ENCODE measurements at places on chromosomes 1 and 21.

- peak; percentile 30 for DNase-seq
Observed at GRCh38 chr1:14923727-14924452, 229.7 kb upstream of the TMEM51 start.

GRCh38 chr1:204647805-204648153 lies 37.8 kb downstream of the LRRN2 start:
- no peak for DNase-seq

GRCh38 chr1:244665771-244666217 lies 12.9 kb downstream of the DESI2 start:
- DNase-seq = no peak

DNA sequence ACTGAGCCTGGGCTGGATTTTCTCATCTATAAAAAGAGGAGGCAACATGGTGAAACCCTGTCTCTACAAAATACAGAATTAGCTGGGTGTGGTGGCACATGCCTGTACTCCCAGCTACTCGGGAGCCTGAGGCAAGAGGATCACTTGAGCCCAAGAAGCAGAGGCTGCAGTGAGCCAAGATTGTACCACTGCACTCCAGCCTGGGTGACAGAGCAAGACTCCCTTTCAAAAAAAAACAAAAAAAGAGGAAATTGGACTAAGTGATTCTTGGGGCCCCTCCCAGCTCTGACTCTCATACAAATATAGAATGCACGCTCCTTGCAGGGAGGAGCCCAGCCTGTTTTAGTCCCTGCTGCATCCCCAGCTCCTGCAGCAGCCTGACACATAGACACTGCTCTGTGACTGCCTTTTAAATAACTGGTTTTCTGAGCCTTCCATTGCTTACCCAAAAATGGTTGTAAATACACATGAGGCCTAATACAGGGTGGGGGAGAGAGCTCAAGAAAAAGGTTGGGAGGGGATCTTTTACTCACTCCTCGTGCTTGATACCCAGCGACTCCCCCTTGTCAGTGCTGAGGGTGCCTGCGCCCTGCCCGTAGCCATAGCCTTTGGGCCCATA lies 17.2 kb downstream of the CSRP1 start:
- DNase-seq = no peak

DNA sequence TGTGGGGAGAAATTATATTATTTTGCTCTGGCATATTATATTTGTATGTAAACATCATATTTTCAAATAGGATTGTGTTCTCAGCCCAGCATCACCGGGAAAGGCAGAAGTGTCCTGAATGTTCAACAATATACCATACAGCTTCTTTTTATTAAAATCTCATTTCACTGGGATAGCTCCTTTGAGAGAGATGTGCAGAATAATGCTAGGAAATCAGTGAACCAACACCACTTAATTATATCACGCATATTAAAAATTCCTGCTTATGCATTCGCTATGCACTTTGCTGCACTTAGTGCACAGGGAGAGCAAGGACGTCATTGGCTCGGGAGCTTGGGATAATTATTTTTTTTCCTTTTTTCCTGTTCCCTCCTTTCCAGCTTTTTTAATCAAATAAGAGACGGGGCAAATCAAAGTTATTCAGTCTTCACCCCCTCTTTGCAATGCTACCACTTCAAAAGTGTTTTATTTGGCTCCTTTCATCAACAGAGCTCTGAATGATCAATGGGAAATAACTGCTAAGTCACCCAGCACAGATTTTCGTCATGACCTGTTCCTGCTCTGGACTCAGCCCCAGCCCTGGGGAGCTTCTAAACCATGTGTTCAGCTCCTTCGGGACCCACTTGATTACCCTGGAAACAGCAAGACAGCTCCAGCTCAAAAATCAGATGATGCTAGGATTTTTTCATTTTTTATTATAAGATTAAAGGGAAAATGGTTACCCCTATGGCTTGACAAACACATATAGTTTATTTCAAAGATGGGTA lies 165.5 kb upstream of the DUSP10 start:
- DNase-seq = no peak

- DNase-seq = no peak
Observed at GRCh38 chr21:28333578-28334075, 659.0 kb downstream of the LTN1 start.

- no peak for DNase-seq
Observed at GRCh38 chr1:208724079-208724478, 479.9 kb upstream of the PLXNA2 start.

GRCh38 chr1:5343256-5344020 lies 648.8 kb downstream of the NPHP4 start:
- DNase-seq = no peak

- no peak for DNase-seq
Observed at GRCh38 chr1:1163538-1164070, 10.1 kb upstream of the TTLL10 start.

DNA sequence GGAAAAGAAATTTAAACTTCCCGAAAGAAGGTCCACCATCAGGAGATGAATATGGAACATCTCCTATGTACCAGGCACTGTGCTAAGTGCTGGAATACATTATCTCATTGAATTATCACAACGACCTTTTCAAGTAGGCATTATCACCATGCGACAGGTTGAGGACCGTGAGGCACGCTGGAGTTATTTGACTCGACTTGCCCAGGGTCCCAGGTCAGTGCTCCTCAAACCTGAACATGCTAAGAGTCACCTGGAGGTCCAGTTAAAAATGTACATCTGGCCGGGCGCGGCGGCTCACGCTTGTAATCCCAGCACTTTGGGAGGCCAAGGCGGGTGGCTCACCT lies 15.9 kb upstream of the AGTRAP start:
- DNase-seq = no peak

- DNase-seq = no peak
Observed at GRCh38 chr1:4256351-4256750, 356.3 kb upstream of the C1orf174 start.

DNA sequence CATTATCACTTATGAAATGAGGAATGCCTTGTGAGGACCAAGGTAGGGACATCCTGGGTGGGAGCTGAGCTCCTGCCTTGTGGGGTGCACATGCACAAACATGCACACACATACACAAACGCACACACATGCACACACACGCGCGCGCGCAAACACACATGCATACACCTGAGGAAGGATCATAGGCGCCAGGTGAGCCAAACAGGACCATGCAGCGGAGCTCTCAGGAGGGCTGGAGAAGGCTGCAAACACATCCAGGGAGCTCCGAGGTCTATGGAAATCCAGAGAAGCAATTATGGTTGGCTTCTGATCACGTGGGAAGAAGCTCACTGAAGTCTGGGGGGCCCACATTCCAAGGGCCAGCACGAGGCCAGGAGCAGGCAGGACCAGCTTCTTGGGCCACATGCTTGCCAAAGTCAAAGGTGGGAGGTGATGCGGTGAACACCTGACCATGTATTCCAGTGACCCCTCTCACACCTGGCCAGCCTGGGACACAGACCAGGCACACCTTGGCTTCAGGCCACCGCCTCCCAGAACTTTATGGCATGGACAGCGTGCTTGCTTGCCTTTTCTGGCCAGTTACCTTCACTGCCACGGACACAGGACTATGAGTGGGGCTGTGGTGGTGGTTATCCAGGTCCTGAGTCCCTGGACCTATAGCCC lies 13.6 kb downstream of the GPR137B start:
- DNase-seq = no peak

GRCh38 chr1:111347026-111347425 lies 56.4 kb downstream of the CHIA start:
- no peak for DNase-seq

GRCh38 chr1:59025898-59026426 lies 242.1 kb upstream of the JUN start:
- no peak for DNase-seq

DNA sequence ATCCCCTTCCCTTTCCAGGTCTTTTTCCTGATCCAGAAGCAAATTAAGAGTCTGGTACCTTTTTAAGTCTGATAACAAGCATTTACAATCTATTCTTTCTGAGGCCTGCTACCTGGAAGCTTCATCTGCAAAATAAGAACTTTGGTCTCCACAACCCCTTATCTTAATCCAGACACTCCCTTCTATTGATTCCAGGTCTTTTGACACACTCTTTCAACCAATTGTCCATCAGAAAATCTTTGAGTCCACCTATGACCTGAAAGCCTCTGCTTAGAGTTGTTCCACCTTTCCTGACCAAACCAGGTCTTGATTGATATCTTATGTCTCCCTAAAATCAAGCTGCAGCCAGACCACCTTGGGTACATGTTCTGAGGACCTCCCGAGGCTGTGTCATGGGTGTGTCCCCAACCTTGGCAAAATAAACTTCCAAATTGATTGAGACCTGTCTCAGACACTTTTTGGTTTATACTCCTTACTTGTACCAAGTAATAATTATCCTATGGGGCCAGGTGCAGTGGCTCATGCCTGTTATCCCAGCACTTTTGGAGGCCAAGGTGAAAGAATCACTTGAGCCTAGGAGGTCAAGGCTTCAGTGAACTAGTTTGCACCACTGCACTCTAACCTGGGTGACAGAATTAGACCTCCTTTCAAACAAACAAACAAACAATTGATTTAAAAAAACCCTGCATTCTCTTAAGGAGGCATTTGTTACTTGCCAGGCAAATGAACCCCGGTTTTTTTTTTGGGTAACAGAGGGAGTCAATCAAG lies 126.1 kb downstream of the MAP3K21 start:
- no peak for DNase-seq

- DNase-seq = no peak
Observed at GRCh38 chr1:246324711-246325110, 182.4 kb downstream of the SMYD3 start.

DNA sequence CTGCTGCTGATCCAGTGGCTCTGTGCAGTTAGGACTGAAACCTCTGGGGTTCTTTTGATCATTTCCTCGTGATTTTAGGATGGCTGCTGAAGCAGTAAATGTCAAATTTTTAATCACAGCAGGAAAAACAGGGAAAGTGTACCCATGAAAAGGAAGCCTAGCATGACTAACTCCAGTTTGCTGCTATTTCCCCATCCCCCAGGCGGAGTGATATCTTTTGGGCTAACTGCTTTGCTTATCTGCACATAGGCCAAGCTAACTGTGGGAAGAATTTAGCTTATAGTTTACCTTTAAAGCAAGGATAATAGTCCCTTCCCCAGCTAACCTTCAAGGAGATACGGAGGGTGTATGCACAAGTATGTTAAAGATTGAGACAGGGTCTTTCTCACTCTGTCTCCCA lies 149.8 kb upstream of the TNR start:
- DNase-seq = no peak

DNA sequence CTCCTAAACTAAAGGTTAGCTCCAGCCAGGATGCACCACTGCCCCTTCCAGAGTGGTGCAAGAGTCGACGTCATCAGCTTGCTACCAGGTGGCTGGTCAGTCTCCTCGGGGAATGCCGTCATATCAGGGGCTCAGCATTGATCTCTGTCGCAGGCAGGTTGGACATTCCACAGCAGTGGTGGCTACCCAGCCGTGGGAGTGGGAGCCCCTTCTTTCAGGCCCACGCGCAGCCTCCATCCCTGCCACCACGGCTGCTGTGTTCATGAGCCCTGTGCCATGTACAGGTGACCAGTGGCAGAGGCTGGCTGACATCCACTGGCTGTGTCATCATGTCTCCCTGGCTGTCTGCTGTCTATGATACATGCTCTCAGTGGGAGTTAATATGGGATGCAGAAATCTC lies 25.5 kb downstream of the IL10RB start:
- DNase-seq = no peak

DNA sequence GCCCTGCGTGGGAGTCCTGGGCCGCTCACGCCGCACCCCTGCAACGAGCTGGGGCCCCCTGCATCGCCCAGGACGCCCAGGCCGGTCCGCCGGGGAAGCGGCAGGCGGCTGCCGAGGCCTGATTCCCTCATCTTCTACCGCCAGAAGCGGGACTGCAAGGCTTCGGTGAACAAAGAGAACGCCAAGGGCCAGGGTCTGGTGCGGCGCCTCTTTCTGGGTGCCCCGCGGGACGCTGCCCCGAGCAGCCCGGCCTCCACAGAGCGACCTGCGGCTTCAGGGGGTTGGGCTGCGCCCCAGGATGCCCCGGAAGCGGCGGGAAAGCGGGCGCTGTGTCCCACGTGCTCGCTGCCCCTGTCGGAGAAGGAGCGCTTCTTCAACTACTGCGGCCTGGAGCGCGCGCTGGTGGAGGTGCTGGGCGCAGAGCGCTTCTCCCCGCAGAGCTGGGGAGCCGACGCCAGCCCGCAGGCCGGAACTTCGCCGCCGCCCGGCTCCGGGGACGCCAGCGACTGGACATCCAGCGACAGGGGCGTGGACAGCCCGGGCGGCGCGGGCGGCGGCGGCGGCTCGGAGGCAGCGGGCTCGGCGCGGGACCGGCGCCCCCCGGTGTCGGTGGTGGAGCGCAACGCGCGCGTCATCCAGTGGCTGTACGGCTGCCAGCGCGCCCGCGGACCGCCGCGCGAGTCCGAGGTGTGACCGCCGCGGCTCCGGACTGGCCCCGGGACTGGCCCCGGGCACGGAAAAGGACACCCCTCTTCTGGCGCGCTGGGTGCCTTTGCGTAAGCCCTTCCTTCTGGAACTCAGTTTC lies 2.7 kb downstream of the FAM110D start:
- peak; percentile 52 for DNase-seq

GRCh38 chr1:89610457-89611011 lies 22.4 kb upstream of the LRRC8C start:
- peak; percentile 26 for DNase-seq

DNA sequence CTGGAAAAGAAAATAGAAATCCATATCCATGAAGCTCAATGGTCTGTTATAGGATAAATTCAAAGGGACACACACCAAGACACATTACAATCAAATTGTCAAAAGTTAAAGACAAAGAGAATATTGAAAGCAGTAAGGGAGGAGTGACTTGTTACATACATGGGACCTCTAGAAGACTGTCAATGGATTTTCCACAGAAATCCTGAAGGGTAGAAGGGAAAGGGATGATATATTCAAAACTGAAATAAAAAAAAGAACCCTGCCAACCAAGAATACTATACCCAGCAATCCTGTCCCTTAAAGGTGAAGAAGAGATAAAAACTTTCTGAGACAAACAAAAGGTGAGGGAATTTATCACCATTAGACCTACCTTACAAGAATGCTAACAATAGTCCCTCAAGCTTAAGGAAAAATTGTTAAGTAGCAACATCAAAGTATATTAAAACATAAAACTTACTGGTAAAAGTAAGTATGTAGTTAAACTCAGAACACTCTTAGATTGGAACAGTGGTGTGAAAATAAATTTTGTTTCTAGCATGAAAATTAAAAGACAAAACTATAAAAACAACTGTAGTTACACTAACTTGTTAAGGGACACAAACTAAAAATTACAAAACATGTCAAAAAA lies 103.2 kb upstream of the APP start:
- no peak for DNase-seq

DNA sequence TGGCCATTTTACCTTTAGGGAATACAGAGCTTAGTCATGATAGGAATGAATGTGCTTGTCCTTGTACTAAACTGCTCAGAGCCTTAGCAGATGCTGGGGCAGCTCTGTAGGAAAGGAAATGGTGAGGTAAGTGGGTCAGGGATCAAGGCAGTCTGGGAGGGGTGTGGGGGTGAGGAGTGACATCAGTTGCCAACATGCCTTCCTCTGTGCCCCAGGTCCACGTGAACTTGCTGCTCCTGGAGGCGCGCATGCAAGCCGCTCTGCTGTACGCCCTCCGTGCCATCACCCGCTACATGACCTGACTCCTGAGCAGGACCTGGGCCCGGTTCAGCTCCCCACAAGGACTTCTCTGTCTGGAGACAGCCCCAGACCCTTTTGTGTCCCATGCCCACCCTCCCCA lies 21.2 kb downstream of the SESN2 start:
- DNase-seq = no peak

GRCh38 chr1:23567996-23568607 lies 8.8 kb upstream of the ID3 start:
- DNase-seq = no peak
